ENCODE measurements at places on chromosomes 16 and 17. TPM values are rescaled to one million over a fixed set of nuclear protein-coding genes. Genes with fewer than 3 reads are reported as not detected.

- DNase-seq: no peak
These were observed 3.8 kb upstream of the ICAM2 start for GRCh38 chr17:64024215-64024654.

GRCh38 chr16:84115919-84116719 is 623 bp downstream of the MBTPS1 start:
- no peak for DNase-seq

GRCh38 chr17:27559506-27560481 is 71.2 kb upstream of the LGALS9 start:
- no peak for DNase-seq

The NTN1 gene
- total RNA-seq: 15.2 TPM

DNA sequence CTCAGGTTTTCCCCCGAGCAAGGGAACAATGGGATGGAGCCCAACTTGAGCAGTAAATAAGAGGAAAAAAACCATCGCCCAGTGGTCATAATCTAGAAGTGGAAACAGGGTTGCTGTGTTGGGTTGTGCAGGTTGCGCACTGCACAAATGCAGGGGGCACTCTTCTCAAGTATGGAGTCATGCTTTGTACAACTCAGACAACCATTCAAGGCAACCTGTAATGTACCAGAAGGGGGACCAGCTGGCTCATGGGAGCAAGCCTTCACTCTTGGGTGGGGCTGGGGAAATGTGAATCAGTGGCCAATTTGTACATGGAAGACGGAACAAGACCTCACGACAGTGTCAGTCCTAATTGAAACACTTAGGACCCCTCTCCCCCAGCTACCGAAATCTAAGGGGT is 23.9 kb upstream of the LITAF start:
- DNase-seq: no peak

DNA sequence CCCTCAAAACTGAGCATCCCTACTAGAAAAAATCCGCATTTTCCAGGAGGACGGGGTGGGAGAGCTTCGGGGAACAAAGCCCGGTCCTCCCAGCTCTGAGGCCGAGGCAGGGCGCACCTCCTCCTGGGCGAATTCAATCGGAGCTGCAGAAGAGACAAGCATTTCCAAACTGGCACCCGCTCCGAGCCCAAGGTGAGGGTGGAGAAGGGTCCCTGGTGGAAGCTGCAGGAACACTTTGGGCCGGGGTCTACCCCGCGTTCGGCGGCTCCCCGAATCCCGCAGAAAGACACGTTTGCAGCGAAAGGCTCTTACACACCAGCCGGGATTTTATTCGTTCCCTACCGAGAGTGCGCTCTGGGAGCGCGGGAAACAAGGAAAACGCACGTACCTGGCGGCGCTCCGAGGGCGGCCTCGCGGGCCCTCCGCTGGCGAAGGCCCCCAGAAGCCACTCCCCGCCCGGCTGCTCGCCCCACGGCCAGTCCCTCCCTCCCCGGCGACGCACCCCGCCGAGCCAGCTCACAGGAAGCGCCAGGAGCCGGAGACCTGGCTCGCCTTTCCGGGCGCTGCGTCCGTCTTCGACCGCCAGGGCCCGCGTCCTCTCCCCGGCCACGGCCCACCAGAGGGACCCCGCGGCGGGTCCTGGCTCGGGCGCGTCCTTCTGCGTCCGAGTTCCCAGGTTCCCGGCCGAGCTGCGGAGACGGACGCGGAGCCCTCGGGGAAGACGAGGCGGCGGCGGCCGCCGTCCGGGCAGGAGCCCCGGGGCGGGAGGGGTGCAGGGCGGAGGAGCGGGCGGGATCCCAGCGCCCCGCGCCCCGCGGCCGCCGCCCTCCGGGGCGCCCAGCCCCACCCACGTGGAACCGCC is 49.8 kb upstream of the BAHCC1 start:
- DNase-seq: no peak

DNA sequence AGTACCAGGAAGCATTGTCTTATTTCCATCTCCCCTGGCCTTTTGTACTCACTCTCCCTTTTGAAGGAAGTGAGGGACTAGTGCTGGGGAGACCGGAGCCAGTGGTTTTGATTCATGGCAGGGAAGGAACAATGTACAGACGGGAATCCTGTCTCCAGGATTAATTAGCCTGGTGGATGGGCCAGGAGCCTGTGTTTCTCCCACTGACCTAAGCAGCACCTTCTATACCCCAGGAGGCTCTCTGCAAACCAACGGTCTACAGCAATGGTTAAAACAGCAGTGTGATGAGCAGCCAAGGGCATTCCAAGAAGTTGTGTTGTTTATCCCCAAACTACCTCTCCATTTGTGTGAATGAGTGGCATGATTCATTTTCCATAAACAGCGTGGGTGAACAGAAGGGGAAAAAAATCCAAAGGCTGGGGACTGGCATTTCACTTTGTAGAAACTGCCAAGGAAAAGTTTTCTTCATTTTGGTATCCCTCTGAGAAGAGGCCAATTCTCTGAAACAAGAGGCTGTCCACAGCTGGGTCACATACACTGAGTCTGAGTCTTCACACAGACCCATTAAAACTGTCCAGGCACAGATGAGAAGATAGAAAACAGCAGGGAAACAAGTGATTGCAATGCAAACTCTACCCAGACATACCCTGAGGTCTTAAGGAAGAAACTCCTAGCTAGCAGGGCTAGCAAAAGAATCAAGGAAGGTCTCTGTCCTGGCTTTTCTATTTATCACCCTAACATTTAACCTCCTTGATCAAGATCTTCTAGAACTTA is 18.1 kb downstream of the ANKFN1 start:
- DNase-seq: no peak

- no peak for DNase-seq
These were observed 1.8 kb downstream of the HSD17B1 start for GRCh38 chr17:42554250-42555121.

- DNase-seq: no peak
These were observed 32.8 kb downstream of the GLG1 start for GRCh38 chr16:74574146-74574545.

The TNS4 gene
- 0.34 TPM for total RNA-seq

DNA sequence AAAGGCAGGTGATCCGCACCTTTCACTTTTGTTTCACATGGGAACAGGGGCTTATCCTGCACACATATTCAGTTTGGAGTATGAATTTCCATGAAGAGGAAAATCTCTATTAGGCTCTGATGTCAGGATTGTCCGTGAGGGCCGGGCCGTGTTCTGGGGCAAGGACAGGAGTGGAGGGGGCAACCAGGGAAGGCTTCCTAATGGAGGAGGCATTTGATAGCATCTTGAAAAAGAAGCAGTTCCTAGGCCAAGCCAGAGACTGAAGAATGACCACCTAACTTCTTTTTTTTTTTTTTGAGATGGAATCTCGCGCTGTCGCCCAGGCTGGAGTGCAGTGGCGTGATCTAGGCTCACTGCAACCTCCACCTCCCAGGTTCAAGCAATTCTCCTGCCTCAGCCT is 174.2 kb downstream of the SEC14L1 start:
- DNase-seq: no peak

DNA sequence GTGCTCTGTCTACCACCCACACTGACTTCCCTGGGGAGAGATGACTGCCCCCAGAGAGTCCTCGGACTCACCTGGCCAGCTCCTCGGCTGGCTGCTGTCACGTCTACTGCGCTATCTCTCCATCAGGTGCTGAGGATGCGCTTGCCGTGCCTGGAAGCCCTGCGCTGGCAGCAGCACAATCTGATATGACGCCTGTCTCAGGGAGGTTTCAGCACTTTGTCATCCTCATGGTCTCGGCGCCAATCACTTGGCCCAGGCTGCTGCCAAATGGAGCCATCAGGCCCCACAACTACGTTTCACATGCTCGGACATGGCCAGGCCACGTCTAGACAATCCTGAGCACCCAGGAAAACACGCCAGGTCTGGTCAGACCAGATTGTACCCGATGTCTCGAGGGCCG is 46.7 kb downstream of the FOXL1 start:
- no peak for DNase-seq

- DNase-seq: no peak
These were observed 887.8 kb upstream of the SOX9 start for GRCh38 chr17:71232801-71233559.

DNA sequence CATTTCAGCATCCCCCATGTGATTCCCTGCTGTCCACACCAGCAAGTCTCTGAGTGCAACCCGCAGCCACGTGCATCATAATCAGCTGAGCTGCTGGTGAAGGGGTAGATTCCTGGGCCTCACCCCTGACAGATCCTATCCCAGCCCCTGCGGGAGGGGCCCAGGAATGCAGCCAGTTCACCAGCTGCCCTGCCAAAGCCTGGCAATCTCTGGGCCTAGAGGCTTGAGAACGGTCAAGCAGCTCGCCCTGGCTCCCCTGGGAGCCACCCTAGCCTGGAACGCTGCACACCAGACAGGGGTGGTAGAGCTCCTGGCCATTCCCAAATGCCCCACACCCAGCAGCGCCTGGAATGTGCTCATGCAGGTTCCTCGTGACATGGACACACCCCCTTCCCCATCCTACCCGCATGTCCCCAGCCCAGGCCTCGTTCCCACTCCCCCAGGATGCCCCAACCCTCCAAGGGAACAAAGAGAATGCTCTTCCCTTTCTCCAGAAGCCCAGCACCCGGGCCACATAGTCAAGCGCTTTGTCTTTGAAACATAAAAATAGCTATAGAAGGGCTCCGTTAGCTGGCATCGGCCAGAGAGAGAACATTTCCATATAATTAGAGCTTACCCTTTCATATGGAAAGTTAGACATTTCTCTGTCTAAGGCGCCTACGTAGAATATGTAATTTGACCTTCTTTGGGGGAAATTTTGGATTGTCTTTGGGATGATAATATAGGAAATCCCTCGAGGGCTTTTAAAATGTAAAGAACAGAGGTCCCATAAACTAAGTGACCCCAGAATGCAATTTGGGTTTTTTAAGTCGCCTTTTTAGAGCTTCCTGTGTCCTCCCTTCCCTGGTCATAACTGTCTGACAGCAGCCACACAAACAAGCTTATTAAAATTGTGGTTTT is 3.4 kb downstream of the CEP295NL start:
- DNase-seq: no peak

Measured in kidney epithelial cell (primary cell).